Activated T-cell treated with anti-CD3 and anti-CD28 coated beads for 4 hours (primary cell): ENCODE measurements at places on chromosomes 4 and X.

- DNase-seq, result no peak
These were observed 110.8 kb downstream of the SPRY1 start for GRCh38 chr4:123507376-123507775.

- DNase-seq, result peak; percentile 69
These were observed at the start of gene FBXL5 for GRCh38 chr4:15655223-15656037. Gene FBXL5 (minus strand): TSS chr4:15655357. CDS start chr4:15655287, 70 bp downstream.

DNA sequence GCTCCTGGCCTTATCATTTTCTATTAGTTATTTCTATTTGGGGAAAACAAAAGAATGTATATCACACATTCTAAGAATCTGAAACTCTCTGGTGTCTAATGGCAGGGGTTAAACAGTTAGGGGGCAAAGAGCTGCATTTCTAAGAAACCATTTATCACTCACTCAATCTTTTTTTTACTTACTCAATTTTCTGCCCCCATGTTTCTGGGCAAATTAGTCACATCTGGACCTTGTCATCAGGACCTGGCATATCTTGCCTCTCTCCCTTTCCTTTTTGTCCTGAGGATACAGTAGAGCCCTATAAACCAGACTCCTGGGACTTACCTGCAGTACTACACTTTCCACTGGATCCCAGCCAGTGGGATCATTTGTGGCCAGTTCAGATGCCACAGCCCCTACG, 89.1 kb downstream of the ANXA3 start:
- DNase-seq, result no peak

DNA sequence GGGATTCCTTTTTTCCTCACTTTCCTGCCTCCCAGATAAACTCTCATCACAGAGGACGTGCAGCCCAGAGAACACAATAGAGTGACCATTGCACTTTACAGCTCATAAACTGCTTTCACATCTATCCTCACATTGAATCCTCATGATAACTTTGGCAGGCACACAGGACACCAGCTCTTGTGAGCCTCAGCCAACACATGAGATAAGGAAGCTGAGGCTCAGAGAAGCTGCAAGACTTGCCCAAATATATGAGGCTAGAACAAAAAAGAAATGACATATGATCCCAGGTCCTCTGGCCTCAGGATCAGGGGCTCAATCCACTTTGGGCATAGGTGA, 85.0 kb upstream of the CPEB2 start:
- DNase-seq, result no peak

DNA sequence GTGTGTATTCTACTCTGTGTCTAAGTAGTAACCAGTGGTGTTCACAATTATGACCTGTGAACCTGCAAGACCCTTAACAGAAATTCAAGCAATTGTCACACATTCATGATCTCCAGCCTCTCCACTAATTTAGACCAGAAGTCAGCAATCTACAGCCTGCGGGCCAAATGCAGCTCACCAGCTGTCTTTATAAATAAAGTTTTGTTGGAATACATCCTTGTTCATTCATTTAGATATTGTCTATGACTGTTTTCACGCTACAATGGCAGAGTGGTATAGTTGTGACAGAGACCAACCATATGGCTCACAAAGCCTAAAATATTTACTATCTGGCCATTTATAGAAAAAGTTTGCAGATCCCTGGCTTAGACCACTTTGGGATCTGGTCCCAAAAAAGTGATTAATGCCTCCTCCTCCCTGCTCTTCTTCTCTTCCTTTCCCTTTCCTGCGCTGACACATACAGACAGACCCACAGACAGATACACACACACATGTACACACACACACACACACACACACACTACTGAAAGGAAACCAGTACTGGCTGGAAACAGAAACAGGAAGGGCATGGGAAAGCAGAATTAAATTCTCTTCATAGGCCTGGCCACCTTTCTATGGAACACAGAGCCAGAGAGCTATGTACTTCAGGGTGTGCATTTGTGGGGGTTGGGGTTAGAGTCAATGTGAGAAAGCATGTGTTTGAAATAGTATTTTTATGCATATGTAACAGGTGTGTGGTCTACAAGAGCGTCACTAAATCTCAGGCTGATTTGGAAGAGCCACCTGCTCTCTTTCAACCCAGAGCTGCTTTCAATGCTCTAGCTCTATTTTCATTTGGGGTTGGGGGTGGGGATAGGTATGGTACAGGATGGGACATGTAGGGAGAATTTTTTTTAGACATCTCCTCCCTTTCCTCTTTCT, 49.7 kb upstream of the TMEM164 start:
- no peak for DNase-seq

- DNase-seq, result no peak
These were observed 388.7 kb downstream of the FAT4 start for GRCh38 chr4:125703443-125703842.

- no peak for DNase-seq
These were observed 504.4 kb upstream of the FAT1 start for GRCh38 chr4:187227907-187228704.

DNA sequence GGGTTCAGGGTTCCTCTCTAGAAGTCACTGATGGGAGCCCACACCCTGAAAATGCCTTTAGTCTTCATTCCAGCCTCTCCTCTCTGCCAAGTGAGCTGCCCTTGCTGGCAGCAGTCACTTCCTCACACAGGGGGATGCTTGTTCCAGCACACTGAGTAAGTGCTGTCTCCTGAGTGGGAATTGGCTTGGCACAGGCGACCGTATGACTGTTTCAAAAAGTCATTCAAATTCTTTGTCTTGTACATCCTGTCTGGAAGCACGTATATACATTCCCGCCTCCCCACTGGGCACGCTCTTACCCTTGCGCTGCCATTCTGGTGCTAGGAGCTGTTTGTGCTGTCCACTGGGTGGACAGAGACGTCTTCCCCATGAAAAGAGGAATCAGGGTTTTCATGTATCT, 40.2 kb upstream of the CD99 start:
- DNase-seq, result no peak

DNA sequence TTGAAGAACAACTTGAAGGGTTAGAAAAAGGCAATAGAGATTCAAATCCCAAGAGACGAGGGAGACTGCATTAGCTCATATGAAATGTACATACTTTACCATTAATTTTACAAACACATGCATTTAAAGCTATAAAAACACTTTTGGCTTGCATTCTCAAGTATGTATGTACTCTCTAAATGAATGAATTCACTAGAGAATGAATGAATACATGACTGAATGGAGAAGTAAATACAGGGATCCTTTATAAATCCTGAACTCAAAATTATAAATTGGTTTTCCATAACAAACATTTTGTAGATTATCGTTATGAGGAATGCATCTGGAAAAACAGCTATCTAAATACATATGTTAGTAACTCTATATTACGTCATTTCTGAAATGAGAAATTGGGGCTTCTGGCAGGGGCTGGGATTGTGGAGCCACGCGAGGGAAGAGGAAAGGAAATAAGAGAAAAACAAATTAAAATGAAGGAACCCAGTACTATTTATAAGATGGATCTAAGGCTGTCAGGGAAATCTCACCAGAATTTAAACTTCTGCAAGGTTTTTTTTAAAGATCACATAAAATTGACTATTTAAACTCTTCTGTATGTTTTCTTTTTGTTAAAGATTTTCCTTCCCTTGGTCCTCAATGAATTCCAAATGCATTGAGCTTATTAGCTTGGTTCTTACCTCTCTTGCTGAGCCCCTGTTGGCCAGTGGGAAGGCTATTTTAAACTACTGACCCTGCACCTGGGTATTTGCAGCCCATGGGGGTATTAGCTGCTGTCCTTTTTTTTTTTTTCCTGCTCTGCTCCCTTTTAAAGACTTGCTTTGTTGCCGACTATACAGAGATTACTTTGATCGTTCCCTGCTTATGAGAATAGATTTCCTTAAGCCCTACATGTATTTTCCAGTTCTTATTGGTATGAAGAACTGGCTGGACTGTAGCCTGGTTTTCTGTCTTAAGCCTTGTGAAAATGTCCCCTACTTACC, 207.8 kb downstream of the ADGRL3 start:
- no peak for DNase-seq

GRCh38 chr4:100086766-100087431, 103.4 kb downstream of the DDIT4L start:
- DNase-seq, result no peak

DNA sequence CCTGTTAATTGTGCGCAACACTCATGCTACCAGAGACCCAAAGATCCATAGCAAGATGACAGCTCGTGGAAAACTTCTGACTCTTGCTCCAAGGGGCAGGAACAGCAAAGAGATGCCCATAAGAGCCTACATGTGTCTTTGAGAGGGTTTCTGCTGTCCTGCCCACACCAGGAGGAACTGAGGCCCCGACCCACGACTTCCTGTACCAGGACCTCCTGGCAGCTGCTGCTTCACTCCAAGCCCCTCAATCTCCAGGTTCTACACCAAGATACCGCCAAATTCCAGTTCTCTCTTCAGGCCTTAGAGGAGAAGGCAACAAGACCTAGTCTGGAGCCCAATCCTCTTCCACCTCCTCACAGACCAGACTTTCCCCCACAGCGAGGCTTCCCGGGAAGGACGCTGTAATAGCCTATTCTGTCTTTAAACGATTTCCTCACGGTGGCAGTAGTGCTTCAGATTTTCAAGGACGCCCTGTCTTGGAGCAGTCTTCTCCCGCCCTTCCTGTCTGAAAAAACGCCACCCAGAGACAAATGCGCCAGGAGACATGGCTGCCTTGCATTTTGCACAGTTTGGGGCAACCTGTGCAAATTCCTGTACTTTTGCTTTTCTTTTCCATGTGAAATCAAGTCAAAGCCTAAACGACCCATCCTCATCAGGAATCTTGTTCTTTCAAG, 230.2 kb upstream of the STK26 start:
- no peak for DNase-seq

GRCh38 chr4:147056940-147057610, 111.4 kb upstream of the TTC29 start:
- DNase-seq, result no peak

GRCh38 chr4:39636531-39637184, 2.0 kb downstream of the SMIM14 start:
- DNase-seq, result no peak

DNA sequence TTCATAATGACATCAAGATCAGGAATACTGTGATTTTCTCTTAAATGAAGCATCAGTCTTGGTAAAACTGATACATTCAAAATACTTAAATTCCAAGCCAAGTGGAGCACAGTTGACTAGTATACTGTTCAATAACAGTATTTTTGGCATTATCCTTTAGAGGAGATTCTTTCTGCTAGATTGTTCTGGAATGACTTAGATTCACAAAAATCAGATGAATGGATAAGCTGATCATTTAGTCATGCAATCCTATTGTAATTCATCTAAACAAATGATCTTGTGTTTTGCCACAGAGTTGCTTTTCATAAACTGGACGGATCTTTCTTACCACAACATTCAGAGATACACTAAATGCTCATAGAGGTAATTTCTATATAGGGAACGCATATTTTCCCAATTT, 232.0 kb downstream of the CXXC4 start:
- DNase-seq, result no peak
